Occipital lobe (tissue), 3 donors: ENCODE measurements at places on chromosomes 16 and 17.

GRCh38 chr16:3518292-3518985 lies 17.6 kb downstream of the CLUAP1 start:
- no peak for DNase-seq

GRCh38 chr17:82237746-82238471 lies 9.1 kb downstream of the SLC16A3 start:
- DNase-seq = no peak

GRCh38 chr17:80649200-80649644 lies 104.6 kb downstream of the RPTOR start:
- DNase-seq = no peak

DNA sequence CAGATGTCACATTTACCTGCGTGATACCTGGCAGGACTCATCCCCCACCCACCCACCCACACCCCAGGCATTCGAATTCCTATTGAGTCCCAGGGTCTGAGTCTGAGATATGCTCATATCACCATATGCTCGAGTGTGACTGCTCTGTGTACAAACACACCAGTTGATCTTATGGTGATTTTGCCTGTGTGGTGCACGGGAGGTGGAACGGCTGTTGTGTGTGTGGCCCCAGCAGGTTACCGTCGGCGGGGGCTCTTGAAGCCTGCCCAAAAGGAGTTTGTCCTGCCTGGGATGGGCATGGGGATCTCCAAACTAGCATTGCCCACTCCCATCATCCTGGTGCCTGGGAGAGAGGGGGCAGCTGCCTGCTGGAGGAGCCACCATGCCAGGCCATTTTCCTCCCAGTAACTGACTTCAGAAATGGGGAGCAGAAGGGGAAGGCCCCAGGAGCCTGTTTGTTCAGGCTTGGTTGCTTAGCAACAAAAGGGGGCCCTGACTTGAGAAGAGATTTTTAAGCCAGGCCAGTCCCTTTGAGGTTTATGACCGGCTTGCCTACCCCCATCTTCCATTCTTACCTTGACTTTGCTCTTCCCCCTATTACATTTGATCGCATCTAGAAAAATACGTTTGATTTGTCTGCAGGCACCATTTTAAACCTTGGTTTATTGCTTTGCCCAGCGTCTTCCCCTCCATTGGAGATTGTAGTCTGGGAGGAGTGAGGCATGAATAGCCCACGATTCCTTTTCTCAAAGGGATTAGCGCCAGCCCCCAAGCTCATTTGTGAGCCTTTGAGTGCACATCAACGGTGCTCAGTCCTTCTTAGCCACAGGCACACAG lies 217.7 kb downstream of the CCDC182 start:
- no peak for DNase-seq

DNA sequence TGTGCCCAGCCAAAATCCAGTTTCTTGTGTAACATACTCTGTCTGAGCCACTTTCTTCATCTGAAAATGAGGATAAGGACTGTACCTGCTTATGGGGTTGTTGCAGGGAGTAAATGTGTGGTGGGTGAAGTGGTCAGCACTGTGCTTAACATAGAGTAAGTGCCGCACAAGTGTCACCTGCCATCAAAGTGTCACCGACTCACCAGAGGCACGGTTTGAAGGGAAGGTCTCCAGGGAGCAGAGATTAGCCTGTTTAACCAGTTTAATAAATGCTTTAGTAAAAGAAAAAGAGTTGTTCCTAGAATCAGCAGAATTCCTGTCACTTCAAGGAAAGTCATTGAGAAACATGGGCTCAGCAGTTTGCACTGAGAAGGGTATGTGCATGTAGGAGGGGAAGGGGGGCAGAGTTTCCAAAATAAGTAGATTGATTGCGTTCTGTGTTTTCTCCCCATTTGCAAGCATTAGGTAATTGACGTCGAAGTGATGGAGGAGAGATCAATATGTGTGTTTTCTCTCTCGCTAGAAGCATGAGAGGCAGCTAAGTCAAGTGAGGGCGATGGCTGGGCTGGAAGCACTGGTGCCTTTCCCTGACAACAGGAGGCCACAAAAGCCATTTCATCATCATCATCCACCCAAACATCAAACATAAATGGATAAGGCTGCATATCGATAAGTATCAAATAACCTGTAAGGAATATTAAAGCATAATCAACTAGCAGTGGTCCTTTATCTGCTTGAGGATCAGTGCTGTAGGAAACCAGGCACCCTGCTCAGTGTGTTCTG lies 19.1 kb downstream of the FAM20A start:
- DNase-seq = no peak
